ENCODE measurements at places on chromosomes 1 and 21.

GRCh38 chr1:152053375-152053774 is 16.6 kb upstream of the S100A11 start:
- DNase-seq = no peak

DNA sequence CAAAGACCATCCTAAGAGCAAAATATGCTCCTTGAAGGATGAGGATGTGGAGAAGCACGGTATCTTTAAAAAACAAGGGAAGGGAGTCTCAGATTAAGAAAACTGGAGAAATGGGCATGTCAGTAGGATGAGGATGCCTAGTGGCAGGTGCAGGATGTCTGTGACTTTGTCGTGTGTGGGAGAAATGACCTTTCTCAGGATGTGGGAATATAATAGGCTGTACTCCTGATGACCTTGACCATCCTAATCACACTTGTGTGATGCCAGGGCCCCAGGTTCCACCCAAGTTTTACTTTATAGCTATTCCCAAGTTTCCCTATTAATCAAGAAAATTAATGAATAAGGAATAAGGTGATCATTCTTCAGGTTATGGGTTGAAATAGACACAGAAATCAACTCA is 12.9 kb downstream of the C1orf116 start:
- no peak for DNase-seq

DNA sequence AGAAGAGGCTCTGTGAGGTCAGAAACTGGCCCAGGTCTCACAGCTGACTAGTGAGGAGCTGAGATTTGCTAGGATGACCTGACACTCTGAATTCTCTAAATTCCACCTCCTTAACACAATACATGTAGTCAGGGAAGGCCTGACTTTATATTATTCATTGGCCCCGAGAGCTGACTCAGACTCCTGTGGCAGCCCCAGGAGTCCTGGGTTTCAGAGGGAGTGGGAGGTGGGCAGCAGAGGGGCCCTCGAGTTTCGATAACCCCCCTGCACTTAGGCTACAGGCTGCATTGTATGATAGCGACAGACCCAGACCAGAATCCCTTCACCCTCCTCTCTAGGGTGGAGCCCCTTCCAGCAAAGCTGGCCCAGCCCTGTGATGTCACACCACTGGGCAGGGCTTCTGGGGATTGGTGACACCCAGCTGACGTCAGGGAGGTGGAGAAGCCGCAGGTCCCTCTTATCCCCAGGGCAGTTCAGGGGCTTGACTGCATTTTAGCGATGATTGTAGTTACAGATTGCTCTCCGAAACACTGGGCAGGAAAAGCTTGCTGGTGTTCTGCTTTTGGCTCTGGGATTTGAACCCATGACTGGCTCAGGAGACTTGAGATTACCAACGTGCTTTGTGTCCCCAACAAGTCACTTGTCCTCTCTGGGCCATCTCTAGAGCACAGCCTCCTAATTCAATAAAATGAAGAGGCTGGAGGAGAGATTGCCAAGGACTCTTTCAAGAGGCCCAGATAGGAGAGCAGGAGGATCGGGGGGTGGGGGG is 17.0 kb upstream of the GPR37L1 start:
- DNase-seq = peak; percentile 87

- DNase-seq = no peak
These were observed 27.8 kb downstream of the THEM4 start for GRCh38 chr1:151881479-151881878.

GRCh38 chr1:212941452-212941851 is 8.9 kb upstream of the VASH2 start:
- peak; percentile 25 for DNase-seq

DNA sequence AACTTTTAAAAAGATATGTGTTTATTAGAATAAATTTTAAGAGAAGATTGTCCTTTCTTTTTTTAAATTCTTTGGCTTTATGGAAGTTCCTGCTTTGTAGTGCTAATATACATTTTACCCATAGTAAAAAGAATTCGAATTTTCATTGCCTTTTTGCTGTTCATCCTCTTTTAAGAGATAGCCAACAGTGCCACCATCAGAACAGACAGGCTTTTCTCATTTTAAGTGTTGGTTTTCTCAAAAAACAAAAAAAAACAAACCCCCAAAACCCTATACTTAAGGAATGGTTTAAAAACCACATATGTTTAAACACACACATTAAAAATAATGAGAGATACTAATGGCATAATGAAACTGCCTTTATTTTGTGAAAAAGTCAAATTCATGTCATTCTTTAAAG is 118.8 kb downstream of the NEK7 start:
- no peak for DNase-seq

GRCh38 chr1:214551436-214552173 is at the start of gene PTPN14:
Gene PTPN14 (minus strand): TSS chr1:214551602. CDS start chr1:214464803, 86,799 bp downstream.
- DNase-seq = peak; percentile 97

DNA sequence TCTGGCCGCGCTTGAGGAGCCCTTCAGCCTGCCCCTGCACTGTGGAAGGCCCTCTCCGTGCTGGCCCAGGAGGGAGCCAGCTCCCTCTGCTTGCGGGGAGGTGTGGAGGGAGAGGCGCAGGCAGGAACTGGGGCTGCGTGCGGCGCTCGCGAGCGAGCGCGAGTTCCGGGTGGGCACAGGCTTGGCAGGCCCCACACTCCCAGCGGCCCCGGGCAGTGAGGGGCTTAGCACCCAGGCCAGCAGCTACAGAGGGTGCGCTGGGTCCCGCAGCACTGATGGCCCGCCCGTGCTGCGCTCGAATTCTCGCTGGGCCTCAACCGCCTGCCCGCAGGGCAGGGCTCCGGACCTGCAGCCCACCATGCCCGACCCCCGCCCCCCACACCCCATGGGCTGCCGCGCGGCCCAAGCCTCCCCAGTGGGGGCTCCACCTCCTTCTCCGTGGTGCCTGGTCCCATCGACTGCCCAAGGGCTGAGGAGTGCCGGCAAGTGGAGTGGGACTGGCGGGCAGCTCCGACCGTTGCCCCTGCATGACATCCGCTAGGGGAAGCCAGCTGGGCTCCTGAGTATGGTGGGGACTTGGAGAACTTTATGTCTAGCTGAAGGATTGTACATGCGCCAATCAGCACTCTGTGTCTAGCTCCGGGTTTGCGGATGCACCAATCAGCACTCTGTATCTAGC is 46.0 kb downstream of the COL24A1 start:
- DNase-seq = no peak

DNA sequence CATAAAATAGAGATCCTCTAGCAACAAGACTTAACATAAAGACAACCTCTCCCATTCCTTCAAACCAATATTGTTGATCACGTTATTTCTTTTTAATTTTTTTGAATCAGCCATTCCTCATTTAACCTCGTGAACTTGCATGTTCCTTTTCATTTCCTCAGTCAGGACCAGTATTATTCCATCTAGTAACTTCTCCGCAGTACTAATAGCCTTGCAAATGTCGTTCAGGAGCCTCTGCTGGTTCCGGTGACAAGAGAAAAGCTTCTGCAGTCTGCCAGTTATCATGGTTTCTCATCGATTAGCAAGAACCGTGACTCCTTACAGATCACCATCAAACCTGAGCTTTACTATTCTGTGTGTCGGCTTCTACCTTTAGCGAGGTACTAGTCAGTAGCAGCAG is 3.0 kb downstream of the APP start:
- DNase-seq = no peak

- no peak for DNase-seq
These were observed 1232.1 kb downstream of the MRPL39 start for GRCh38 chr21:24375201-24375600.

DNA sequence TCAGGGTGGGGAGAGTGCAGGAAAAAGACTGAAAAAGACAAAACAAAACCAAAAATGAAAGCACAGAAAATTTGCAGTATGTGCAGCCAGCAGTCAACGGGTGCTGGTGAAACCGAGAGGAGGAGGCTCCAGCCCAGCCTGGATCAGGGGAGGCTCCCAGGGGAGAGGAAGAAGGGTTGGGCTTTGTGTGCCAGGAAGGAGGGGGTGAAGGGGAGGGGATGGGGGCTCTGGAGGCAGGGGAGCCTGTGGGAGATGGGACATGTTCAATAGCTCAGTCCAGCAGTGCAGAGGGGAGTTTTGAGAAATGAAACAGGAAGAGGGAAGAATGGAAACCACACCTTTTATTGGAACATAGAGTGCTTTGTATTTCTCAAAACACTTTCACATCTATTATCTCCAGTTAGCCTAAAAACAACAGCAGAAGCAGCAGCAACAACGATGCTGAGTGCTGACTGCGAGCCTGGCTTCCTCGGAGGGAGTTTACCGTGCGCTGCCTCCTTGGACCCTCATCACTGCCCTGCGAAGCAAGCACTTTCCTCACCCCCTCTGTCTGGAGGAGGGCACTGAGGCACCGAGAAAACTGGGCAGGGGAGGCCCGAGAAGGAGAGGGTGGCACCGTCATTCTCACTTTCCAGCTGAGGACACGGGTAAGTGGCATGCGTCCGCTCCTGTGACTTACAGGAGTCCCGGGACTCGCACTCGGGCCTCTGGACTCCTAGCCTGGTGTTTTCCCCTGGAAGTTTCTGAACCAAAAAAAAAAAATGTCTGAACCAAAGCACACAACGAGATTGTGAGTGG is 62.9 kb downstream of the MDM4 start:
- DNase-seq = no peak

DNA sequence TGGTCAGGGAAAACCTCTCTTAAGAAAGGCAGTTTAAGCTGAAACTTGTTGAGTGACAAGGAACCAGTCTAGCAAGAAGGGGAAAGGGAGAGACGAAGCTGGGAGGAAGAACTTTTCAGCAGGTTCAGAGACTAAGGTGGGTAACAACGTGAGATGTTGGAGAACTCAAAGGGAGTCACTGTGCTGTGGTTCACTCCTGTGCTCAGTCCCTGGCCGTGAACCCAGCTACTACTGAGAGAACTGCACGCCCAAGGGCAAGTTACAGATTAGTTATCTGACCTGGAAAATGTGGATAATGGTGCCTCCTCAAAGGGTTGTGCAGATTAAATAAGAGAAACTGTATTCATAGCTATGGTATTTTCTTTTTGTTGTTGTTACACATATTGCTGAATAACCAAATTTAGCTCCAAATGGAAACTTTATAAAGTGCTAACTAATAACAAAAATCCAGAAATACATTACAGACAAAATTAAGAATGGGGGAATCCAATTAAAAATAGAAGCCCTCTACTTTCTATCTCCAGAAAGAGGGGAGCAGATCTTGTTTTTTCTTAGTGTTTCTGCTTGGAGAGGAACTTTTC is 2.9 kb downstream of the ZBTB40 start:
- peak; percentile 67 for DNase-seq

- DNase-seq = no peak
These were observed 18.8 kb upstream of the COP1 start for GRCh38 chr1:176225911-176226310.

All from trophoblast cell (in vitro differentiated cells and primary cell).